Skeletal muscle cell (primary cell): ENCODE measurements at places on chromosomes 5 and 9.

- no peak for DNase-seq
Measured at GRCh38 chr5:132790201-132790865, 13.3 kb upstream of the SEPTIN8 start.

DNA sequence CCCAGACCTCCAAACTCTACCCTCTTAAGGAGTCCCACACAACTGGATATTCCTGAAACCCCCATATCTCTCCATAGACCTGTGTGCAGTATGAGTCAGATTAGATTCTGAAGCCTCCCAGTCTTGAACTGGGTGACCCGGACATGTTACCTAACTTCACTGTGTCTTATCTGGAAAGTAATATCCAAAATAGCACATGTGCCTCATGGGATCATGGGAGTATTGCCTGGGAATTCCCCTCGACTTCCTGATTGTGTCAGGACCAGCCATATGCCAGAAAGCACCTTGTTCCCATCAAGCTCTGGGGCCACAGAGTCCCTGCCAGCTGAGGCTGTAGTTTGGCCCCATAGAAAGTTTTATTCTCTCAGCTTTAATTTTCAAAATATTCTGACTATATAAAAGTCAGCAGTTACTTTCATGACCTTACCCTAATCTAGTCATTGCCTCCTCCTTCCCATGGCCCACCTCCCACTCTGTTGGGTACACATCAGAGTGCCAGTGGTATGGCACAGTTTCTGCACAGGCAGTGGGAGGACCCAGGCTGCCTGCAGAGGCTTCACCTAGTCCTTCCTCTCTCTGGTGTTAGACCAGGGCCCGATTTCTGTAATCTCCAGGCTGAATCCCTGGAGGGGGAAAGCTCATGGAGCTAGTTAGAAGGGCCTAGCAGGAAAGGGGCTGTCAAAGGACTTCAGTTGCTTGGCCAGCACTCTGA, 19.5 kb upstream of the B4GALT1 start:
- no peak for DNase-seq

DNA sequence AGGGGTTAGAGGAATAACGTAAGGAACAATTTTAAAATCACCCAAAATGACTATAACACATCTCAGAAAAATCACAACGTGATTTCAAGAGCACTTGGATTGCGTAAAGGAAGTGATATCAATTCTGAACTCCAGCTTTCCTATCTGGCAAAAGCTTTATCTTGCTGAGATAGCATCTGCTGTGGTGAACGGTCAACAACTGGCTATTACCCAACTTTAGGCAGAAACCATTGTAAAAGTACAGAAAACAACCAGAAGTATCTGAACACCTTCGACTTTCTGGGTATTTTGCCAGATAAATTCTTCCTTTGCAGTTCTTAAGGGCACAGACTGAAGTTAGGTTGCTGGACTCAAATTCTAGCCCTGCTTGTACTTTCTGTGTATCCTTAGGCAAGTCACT, 9.2 kb downstream of the ABLIM3 start:
- DNase-seq: no peak

DNA sequence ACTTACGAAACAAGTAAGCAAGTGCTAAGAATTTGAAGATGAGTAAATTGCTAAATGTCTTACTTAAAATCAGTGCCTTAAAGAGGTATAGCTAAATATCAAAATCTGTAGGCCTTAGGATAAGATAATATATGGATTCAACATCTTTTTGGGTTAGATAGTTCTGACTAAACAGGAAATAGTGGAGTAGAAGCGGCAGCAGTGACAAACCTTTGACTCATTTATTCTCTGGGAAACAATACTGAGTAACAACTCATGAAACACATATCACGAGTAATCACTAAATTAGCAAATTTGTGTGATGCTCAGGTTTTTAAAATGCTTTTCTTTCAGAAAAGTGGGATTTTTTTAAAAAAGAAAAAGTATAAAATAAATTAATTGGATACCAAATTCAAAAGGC, 762.1 kb upstream of the TYRP1 start:
- DNase-seq: peak; percentile 28

- no peak for DNase-seq
Measured at GRCh38 chr9:18504707-18505106, 30.8 kb downstream of the ADAMTSL1 start.

GRCh38 chr5:86861512-86861911, 243.8 kb downstream of the COX7C start:
- DNase-seq: no peak

DNA sequence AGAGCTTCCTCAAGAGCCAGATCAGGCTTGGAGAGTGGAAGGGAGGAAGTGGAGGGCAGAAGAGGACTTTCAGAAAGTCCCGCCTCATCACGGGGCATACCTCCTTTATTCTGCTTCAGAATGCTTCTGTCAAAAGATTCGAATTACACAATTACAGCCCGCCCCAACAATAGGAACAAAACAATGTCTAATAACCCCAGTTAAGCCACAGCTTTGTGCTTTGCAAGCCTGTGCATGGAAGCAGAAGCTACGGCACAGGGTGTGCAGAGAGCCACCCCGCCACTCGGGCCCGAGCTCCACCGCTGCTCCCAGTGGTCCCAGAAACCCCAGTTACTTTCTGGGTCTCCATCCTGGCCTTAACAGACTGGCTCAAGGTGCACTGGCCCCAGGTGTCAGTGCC, 23.5 kb downstream of the HNRNPH1 start:
- DNase-seq: no peak

GRCh38 chr5:79408028-79408427, 105.9 kb downstream of the HOMER1 start:
- no peak for DNase-seq

DNA sequence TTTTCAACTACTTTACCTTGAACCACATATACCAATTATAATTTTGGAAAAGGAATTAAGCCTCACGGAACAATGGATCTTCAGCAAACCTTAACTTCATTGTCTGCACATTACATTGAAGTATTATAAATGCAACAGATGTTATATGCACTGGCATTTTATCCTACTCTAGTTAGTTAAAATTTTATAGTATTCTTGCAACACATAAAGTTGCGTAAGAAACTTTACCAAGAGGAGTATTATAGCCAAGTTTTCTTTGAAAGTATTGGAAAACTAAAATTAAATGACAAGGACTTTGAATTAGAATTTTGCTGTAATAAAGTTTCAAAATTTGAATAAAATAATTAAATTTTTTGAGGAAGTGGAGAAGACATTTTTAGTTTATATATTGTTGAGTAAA, 63.4 kb upstream of the SREK1 start:
- no peak for DNase-seq

DNA sequence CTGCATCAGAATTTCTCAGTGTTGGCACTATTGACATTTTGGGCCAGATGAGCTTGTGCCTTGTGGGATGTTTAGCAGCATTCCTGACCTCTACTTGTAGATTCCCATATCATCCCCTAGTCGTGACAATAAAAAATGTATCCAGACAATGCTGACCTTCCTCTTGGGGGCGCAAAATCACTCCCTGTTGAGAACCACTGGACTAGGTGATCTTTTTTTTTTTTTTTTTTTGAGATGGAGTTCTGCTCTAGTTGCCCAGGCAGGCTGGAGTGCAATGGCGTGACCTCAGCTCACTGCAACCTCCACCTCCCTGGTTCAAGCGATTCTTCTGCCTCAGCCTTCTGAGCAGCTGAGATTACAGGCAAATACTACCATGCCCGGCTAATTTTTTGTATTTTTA, 22.6 kb downstream of the STXBP1 start:
- DNase-seq: no peak
